ENCODE measurements at places on chromosomes 16 and 17.
A peak's percentile ranks its signal among the peaks of the same experiment; 100 is the strongest.

DNA sequence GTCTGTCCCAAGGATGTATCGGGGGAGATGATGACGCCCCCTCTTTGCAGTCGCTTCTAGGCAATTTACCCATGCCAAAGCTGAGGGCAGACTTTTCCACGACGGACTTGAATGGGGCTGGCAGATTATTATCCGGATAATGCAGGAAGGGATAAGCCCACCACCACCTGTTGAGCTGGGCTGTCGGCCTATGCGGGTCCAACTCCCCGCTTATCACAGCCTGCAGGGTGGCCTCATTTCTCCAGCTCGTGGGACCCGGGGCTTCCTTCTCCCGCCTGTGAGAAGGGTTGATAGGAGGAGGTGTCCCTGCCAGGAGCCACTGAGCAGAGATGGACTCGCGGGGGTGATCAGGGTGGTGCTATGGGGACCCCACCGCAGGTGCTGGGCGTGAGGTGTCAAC is 559 bp downstream of the CACNG5 start:
- no peak for DNase-seq

DNA sequence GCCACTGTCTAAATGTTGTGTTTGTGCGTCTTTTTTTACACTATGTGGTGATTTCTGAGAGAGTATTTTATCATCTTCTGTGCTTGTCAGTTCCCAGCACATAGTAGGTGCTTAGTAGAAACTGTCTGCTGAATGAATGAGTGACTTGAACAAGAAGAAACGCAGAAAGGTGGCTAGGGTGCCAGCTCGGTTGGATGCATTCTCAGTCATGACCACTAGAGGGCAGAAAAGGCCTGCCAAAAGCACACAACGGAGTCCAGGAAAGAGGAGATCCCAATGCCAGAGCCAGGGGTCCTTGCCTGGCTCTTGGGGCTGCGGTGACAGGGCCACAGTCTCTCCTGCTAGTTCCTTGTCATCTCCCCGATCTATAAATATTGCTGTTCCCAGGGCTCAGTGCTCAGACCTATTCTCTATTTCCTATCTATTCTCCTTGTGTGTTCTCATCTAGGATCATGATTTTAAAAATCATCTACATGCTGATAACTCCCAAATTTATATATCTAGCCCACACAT is 57.3 kb upstream of the CCL1 start:
- peak; percentile 32 for DNase-seq

DNA sequence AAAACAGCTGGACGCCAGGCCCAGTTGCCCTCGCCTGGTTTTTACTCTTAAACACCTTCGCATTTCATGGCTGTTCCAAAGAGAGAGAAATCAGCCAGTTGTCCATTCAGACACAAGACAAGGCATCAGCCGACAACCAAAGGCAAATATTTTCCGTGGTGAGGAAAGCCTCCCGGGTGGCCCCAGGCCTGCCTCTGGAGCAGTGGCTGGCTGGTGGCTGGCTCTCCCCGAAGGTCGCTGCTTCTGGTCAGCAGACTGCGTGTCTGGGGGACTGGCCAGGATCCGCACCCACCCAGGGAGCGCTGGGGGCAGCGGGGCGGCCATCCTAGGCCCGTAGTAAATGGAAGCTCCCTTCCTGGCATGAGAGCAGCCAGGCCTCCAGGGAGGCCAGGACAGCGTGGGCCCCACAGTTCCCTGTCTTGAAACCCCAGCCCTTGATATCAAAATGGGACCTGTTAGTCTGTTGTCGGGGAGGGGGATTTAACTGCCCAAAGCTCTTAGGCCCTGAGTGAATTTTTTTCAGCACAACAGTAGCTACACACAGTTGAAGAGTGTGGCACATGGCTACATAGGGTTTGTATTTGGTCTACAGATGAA is 57.7 kb downstream of the SREBF1 start:
- DNase-seq = no peak

GRCh38 chr16:49552313-49552928 is 178.8 kb downstream of the C16orf78 start:
- DNase-seq = no peak

GRCh38 chr16:47371271-47372014 is 89.4 kb downstream of the ITFG1 start:
- no peak for DNase-seq

- no peak for DNase-seq
Observed at GRCh38 chr17:66547151-66547865, 244.9 kb downstream of the PRKCA start.

GRCh38 chr16:1942047-1942809 is 771 bp downstream of the MSRB1 start:
- DNase-seq = no peak

DNA sequence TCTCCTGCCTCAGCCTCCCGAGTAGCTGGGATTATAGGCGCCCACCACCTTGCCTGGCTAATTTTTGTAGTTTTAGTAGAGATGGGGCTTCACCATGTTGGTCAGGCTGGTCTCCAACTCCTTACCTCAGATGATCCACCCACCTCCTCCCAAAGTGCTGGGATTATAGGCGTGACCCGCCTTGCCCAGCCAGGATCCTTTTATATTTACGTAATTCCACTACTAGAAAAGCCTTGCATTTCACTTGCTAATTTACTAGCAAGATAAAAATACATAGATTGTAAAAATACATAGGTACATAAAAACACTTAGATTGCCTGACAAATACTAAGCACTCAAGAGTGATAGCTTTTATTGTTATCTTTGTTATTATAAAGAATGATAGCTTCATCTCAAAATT is 47.5 kb downstream of the GDPD1 start:
- no peak for DNase-seq

DNA sequence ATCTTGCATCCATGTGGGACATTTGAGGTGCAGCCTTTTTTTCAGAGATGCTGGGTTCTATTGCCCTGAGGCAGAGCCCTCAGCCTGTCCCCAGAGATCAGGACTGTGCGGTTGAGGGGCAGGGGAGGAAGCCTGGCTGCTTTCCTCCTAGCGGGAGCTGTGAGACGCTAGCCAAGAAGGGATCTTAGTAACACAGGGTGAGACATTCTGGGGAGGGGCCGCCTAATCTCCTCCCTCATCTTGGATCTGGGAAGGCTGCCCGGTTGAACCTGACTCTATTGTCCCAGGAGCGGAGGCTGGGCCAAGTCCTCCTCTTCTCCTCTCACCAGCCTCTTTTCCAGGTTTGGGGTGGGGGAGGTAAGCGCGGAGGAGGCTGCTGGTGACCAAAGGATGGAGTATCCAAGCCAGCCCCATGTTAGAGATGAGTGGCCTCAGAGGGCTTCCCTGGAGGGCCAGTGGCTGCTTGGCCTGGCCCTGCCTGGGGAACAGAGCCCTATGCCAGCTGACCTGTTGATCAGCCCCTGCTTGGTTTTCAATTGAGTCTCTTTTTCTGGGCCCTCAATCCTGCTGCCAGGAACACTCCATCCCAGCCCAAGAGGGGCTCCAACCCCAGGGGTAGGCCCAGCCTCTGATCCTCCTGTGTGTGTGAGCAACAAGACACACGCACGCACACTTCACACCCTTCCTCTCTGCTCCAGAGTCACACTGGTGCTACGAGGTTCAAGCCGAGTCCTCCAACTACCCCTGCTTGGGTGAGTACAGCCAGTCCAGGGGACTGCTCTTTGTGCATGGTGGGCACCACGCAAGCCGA is 5.0 kb downstream of the CA4 start:
- DNase-seq = no peak

DNA sequence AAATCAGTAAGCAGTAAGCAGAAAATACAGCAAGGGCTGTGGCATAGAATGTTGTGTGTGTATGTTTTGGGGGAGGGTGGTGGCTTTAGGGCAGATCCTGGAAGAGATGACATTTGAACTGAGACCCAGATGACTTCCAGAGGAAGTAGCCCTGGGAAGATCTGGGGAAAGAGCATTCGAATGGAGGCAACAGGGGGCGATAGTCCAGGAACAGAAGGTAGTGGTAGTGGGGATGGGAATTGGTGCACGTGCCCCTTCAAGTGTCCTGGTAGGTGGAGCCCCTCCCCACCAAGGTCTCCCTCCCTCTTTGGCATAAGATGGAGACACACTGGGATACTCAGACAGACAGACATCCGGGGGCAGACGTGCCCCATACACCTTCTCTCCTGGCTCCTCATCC is 14.1 kb downstream of the ARHGEF15 start:
- no peak for DNase-seq

DNA sequence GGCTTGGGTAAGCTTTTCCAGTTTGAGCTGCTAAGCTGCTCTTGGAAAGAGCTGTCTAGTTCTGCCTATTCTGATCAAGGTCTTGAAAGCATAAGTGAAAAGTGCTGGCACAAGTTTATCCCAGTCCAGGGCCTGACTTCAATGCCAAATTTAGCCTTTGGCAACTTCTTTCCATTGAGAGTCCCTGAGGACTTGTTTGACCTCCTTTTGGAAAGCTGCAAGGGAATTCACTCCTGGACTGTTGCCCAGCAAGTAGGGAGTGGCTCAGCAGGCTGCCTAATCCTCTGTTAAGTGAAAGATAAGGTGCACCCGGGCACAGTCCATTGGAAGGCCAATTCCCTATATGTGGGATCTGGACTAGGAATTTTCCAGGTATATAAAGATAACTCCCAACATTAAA is 16.0 kb upstream of the TANC2 start:
- DNase-seq = no peak

DNA sequence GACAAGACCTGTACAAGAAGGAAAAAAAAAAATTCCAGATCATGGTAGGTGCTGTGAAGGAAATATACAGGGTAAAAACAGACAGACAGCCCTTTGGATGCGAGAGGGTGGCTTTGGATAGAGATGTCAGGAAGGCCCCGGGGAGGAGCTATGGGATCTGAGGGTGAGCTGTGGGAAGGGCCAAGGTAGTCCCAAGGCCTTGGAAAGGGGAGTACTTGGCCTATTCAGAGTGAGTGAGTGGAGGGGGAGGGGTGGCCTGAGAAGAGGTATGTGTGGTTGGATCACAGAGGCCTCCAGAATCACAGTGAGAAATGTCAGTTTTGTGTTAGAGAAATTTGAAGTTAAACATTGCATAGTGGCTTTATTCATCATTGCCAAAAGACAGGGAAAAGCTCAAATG is 31.2 kb upstream of the AKTIP start:
- no peak for DNase-seq

GRCh38 chr16:55824473-55825000 is 8.4 kb downstream of the CES1 start:
- DNase-seq = no peak

GRCh38 chr17:50268743-50269275 is 5.5 kb upstream of the TMEM92 start:
- no peak for DNase-seq

- no peak for DNase-seq
Observed at GRCh38 chr16:3652373-3653195, 1.9 kb upstream of the DNASE1 start.

DNA sequence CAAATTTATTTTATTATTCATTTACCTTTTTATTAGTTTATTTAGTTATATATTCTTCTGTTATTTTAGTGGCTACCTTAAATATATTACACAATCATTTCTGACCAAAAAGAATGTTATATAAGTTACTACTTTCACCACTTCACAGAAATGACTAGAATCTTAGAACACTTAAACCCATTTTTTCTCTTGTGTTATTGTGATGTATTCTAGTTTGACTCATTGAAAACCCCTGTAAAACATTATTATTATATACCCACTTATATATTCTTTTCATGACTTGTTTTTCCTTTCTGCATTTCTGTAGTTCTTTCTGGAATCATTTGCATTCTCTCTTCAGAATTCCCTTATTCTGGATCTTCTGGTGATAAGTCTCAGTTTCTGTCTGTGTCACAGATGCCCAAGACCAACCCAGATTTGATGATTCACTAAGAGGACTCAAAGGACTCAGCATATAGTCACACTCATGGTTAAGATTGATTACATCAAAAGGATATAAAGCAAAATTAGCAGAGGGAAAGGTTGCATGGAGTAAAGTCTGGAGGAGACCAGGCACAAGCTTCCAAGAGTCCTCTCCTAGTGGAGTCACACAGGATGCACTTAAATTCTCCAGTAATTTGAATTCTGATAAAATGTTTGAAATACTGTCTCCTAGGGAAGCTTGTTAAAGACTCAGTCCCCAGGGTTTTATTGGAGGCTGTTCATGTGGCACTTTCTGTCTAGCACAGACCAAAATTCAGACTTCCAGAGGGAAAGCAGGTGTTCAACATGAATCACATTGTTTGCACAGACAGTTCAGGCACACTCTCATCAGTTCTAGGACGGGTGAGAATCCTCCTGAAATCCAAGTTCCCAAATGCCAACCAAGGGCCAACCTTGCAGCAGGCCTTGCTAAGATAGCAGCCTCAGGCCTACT is 7.7 kb downstream of the GINS3 start:
- DNase-seq = no peak

DNA sequence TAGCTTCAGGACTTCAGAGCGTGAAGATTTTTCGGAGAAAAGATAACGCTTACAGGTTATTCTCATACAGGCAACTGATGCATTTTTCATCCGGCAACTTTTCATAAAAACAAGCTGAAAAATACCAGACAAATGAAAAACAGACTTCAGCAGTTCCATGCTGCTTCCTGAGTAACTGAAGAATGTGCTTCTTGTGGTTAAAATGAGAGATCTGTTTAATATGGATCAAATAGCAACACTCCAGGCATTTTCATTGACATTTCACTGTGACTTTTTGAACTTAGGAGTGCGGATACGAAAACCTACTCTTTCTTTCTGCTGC is 705 bp upstream of the PITPNC1 start:
- no peak for DNase-seq

- DNase-seq = no peak
Observed at GRCh38 chr16:15676506-15676905, 26.5 kb downstream of the NDE1 start.

- DNase-seq = no peak
Observed at GRCh38 chr17:66834919-66835454, at the start of gene CACNG5. TSS of gene CACNG5 (plus strand) at chr17:66835117. CDS start at chr17:66877333, 42,216 bp downstream.

- no peak for DNase-seq
Observed at GRCh38 chr16:2692948-2693651, 10.8 kb downstream of the KCTD5 start.

DNA sequence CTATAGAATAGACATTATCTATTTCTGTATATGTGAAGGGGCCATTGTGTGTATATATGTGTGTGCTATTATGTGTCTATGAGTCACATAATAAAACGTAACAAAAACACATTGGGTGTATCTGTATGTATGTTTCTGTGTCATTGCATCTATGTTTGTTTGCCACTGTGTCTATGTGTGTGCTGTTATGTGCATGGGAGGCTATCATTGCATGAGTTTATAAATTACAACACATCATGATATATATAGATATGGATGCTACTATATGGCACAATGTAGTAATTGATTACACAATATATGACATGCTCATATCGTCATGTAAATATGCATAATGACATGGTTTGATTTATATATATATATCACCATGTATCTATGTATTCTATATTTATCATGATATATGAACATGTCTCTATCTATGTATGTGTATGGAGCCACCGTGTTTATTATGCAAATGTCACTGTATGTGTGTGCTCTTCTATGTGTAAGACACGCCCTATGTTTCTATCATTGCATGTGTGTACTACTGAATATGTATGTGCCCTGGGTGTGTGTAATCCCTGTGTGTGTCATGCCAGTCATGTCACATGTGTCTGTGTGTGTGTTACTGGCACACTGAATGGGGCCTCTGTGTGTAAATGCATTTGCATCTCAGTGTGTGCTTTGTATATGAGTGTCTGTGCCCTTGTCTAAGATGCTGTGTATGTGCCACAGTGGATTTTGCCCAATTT is 1.4 kb upstream of the TSPOAP1 start:
- DNase-seq = no peak

Data from stimulated activated CD4-positive, alpha-beta T cell treated with anti-CD3 and anti-CD28 coated beads, Interleukin-15, amount 100 ng/mL, for 1 hour (primary cell).